ENCODE measurements at places on chromosomes 12 and 14.

DNA sequence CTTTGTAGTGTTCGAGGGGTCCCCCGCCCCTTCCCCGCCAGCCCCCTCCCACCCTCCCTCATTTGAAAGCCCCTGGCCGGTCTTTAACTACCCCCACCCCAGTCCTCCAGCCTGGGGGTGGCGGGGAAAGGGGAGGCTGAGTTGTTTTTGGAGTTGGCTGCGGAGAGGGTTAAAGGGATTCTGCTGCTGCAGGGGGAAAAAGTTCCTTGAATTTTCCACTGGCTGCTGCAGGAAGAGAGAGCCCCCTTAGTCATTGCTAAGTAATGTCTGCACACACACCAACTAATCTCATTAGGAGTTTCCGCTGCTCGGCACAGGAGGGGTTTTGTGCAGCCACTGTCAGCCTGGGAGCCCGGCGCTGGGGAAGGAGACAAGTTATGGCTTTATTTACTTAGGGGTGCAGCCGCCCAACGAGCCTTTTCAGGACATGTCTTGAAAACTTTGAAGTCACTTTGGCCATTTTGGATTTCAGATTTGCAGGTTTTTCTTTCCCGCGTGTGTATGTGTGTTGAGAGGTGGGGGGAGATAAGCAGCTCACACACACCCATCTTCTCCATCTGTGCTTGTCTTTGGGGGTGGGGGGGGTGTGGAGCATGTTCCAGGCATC is 1.8 kb downstream of the ELK3 start:
- peak; percentile 40 for DNase-seq

DNA sequence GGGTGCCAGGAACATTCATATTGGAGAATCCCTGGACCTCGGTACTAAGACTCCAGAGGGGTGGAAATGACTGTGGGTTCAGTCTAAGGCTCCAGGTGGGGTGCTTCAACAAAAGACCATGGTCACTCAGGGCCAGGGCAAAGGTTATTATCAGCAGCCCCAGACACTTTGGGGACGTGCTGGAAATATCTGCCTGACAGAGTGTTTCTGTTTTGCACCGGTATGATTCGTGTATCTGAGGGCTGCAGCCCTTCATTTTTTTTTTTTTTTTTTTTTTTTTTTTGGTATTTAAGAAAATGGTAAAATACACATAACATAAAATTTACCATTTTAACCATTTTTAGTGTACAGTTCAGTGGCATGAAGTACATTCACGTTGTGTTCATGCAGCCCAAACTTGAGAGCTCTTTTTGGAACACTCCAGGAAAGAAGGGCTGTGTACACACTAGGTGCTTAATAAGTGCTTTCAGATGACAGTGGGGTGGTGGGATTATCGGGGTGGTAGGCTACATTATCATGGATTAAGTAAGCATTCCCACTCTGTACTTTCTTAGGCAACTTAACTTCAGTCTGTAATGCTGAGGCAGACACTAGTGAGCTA is 120.3 kb downstream of the CHST11 start:
- no peak for DNase-seq

- DNase-seq = no peak
These were observed 48.1 kb upstream of the LTBP2 start for GRCh38 chr14:74660167-74660566.

DNA sequence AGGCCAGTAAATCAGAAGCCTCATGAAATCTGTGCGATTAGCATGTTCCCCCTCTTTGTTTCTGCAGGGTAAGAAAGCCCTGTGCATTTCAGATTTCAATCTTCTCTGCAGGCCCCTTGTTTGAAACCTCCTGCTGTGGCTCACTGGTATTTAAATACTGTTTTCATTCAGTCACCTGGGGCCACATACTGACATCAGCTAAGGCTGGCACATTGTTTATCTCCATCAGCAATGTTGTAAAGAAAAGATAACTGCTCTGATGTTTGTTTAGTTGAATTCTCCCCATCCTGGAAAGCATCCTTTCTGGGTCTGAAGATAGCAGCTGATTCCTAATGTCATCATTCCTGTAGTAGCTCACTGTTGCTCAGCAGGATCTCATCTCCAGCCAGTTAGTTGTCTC is 554.9 kb downstream of the NRXN3 start:
- no peak for DNase-seq

GRCh38 chr14:69519204-69520100 is 34.9 kb downstream of the PLEKHD1 start:
- DNase-seq = no peak

DNA sequence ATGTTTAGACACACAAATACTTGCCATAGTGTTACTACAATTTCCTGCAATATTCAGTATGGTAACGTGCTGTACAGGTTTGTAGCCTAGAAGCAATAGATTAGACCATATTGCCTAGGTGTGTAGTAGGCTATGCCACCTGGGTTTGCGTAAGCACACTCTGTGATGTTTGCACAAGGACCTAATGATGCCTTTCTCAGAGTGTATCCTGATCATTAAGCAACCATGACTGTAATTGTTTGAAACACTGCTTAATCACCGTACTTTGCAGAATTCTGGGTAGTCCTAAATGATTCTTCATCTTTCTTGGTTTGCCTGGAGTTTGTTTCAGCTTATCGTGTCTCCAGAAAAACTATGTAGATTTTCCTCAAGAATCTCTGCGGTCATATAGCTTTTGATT is 11.2 kb upstream of the TCP11L2 start:
- DNase-seq = no peak

DNA sequence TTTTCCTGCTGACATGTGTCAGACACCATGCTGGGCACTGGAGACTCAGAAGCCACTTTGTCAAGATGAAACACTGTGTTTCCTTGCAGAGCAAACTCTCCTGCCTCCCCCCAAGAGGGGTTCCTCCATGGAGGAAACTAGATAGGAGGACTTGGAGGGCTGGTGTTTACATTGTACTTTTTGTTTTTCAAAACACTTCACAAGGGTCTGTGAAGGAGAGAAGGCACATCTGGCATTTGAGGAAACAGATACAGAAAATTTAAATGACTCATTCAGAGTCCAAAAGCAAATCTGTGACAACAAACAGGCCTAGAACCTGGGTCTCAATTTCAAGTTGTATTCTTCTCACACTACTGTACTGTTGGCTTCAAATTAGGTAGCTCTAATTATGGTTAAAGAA is 6.7 kb upstream of the CDKL1 start:
- DNase-seq = no peak

DNA sequence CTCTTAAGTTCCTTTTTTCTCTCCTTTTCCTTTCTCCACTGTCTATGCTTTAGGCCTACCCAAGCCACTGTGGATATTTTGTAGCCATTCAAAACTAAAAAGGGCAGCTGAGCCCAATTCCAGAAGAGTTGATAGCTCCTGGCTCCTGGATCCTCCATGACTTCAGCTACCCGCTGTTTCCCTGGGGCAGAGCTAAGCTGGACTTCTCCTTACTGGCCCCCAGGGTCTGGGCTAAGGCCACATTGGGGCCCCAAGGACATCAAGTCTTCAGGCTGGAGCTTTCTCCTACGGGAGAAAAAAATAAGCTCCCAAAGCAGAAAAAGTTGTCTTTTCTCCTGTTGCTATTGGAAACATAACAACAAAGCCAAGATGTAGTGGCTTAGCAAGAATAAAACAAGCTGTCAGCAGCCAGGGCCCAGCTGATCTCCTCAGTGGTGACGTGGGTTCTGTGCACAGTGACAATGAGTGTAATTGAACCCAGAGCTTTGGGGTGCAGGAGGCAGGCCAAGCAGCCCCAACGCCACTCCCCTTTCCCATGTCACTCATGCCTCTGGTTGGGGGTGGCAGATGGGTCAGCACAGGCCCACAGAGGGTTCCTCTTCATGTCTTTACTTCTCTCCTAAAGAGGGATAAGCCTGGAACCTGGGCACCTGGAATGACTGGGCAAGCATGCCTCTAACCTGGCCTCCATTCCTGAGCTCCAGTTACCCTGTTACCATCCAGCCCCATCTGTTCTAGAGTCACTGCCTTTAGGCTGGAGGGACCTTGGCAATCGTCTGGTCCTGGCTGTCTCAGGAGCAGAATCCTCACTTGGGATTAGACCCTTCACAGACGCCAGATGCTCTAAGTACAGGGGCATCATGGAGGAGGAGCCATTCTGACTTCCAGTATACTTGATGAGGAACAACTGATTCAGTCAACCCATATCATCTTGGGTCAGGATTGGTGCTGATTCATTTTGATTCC is 171.2 kb downstream of the ZFP36L1 start:
- no peak for DNase-seq

All from activated T-helper 1 cell treated with anti-CD3 and anti-CD28 coated beads, Interleukin-2, amount 50 U/mL, for 16 hours (primary cell).